ENCODE measurements at places on chromosomes 2 and 18.
A peak's percentile ranks its signal among the peaks of the same experiment; 100 is the strongest.

DNA sequence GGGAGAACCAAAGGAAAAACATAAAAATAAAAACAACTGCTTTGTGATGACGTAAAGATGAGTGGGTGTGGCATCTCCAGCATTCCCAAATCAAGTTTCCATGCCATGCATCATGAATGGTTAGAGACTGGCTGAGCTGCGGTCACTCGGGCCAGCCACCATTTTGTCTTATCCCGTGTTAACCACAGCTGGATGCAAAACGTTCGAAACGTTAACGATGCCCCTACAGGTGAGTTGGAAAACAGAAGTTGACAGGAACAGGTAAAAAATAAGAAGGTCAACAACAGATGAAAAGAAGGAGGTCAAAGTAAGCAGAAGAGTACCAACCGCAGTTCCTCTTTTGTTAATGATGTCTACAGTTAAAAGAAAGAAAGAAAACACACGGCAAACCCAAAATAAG lies 411.1 kb downstream of the NRXN1 start:
- DNase-seq, result no peak

GRCh38 chr2:191931329-191931728 lies 84.4 kb upstream of the CAVIN2 start:
- no peak for DNase-seq

DNA sequence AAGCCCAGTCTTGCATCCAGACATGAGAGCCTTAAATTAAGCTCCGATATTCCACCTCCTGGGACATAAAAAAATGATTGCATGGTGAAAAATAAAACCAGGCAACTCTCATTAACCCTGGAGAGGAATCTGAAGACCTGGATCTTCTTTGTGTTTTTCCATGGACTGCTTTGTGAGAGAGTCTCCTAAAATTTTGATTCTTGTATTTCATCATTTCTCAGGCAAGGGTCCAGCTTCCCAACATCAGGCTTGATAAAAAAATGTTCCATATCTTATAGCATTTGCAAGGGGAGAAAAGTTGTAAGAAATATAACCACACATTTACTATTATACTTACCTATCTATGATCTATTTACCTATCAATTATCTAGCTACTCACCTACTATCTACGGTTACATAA lies 327.5 kb upstream of the SPHKAP start:
- no peak for DNase-seq

DNA sequence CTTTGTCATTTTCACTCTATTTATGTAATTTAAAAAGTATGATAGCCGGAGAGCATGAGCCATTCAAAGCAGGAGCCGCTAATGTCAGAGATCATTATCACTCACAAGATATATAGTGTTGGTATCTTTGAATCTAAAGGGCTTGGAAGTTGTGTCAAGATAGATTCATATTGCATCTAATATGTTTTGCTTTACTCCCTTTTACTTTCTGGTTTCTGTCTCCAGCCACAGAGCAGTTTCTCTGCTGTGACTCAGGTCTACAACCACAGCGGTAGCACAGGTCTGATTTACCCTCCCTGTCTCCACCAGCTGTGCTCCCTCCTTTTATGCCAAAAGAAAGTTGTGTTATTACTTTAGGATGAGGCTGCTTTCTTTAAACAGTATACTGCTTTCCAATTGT lies 424.0 kb downstream of the ARHGAP15 start:
- DNase-seq, result no peak

DNA sequence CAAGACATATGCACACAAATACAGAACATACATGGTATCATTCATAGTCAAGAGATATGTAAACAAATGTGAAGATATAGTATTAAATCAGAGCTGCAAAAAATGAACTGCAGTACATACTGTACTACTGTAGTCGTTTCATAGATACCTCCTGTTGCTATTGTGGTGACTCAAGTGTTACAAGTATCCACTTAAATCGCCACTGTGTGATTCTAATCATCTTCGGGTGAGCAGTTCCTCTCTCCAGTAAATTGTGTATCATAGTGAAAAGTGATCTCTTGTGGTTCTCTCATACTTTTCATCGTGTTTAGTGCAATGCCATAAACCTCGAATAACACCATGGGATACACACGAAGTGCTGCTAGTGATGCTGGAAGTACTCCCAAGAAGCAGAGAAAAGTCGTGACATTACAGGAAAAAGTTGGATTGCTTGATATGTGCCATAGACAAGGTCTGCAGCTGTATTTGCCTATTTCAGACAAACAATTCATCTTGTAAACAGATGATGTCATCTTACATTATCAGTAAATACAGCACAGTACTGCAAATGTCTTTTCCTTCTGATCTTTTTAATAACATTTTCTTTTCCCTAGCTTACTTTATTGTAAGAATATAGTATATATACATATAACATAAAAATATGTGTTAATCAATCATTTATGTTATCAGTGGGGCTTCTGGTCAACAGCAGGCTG lies 222.2 kb downstream of the BCL11A start:
- no peak for DNase-seq

GRCh38 chr2:196361606-196362326 lies 190.4 kb upstream of the STK17B start:
- DNase-seq, result no peak

DNA sequence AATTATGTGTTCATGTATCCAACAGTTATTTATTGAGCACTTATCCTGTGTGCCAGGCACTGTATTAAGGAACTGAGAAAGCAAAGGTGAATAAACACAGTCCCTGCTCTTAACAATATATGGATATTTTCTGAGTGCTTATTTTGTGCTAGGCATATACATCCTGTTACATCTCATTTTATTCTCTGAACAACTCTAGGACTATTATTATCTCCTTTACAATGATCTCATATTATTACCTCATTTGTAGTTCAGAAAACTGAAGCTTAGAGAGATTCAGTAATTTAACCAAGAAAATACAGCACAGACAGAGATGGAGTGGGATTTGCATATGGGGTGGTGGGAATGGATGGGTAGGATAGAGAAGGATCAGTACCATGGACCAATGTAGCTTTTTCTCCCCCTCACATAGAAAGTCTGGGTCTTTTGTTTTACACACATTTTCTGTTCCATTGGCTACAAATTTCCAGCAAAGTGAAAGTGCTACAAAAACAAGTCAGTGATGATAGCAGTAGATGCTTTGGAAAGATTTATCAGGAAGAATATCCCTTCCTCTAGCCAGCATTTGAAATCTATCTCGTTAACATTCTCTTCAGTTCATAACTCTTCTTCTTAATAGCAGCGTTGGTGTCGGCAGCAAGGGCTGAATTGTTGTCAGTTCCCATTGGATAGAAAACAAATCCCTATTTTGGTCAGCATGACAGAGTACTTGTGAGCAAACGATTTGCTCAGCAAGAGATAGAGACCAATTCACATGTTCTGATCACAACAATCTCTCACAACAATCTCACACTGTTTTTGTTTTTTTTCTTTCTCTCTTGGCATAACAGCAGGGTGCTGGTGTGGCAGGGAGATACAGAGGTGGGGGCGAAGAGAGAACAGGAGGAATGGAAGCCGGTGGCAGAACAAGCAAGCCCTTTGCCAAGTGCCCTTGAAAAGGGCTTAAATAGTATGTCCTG lies 102.2 kb upstream of the KCTD1 start:
- DNase-seq, result no peak

DNA sequence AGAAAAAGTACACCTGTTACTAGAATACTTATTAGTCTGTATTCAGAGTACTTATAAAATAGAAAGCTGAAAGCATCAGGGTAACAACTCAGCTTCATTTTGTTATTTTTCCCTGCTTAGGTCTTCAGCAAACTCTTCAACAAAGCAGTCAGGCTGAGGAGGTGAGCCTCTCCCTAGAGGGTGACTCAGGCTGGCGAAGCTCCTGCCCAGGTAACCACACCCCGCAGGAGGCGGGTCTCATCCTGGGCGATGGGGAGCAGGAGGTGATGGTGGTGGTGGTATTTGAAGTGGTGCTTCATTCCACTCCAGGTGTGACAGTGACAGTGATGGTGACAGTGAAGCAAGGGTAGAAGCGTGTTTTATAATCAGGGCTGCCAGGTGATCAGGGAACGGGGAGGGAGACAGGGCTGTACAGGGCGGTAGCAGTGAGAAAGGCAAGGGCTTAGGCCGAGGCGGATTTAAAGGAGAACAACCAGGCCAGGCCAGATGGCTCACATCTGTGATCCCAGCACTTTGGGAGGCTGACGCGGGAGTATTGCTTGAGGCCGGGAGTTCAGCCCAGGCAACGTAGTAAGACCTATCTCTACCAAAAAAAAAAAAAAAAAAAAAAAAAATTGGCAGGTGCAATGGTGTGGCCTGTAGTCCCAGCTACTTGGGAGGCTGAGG lies 127.1 kb downstream of the SOCS6 start:
- DNase-seq, result no peak

- DNase-seq, result no peak
These were observed 13.0 kb upstream of the RALB start for GRCh38 chr2:120239488-120240287.

DNA sequence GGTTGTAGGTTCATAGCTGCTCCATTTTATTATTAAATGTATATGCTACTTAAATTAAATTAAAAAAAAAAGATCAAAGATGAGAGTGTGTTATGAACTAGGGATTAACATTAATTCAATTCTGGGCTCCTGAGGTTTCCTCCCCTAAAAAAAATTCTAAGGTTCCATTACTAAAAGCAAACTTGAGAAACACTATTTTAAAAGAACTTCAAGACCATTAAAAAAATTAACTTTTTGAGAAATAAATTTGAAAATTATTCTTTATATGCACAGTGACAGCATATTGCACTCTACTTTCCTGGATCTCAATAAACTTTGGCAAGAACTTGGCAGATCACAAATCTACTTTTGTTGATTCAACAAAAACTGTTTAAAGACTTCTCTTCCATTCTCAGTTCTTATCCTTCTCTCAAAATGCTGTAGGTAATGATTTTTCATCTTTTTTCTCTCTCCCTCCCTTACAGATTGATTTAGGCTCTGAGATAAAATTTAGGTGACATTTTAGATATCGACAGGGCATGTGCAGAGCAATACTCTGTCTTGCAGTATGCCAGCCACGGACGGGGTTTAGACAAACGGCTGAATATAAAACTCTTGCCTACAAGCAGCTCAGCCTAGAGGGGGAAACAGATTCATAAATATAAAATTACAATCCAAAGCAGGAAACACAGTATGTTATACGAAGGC lies 592 bp upstream of the MARS2 start:
- DNase-seq, result no peak

GRCh38 chr2:239519921-239520585 lies 119.2 kb upstream of the HDAC4 start:
- no peak for DNase-seq

GRCh38 chr2:84888401-84889276 lies 7.8 kb upstream of the TRABD2A start:
- DNase-seq, result no peak

DNA sequence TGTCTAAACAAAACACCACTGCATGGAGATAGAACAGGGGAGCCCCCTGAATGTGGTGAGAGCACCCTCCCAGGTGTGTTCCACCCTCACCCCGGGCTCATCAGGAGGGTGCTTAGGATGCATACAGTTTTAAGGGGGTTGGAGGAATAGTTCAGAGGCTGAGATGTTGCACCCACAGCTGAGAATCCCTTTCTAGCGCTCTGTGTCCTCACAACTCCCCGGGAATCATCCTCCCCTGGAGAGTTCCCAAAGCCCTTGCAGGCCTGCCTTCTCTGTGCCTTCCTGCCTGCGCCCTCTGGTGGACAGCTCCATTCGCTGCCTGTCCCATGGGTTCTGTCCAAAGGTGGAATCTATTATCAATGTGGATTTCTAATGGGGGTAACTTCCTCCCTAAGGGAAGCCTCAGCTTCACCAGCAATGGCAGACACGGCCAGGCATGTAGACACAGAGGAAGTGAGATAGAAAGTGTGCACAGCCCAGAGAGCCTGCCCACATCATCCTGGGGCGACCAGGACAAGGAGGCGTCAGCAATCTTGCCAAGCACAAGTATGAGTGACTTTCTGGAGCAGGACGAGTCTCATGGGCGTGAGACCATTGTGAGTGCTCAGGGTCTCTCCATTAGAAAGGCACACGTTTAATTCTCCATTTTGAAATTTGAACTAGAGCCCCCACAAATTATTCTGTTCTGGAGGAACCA lies 1.2 kb upstream of the UGT1A5 start:
- DNase-seq, result peak; percentile 34

- no peak for DNase-seq
These were observed 184.5 kb downstream of the AGPS start for GRCh38 chr2:177577075-177577474.

GRCh38 chr2:158060160-158060834 lies 41.4 kb upstream of the UPP2 start:
- no peak for DNase-seq

- DNase-seq, result no peak
These were observed 103.0 kb downstream of the HNRNPLL start for GRCh38 chr2:38499548-38500282.

DNA sequence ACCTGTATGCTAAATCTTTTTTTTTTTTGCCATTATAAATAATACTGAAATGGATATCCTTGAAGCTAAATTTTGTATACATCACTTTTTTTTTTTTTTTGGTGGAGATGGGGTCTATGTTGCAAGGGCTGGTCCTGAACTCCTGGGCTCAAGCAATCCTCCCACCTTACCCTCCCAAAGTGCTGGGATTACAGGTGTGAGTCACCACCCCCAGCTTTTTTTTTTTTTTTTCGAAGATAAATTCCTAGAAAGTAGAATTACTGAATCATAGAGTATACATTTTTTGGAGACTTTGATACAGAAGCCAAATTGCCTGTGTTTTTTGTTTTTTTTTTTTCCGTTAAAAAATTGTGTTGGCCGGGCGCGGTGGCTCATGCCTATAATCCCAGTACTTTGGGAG lies 51.0 kb upstream of the MCFD2 start:
- DNase-seq, result no peak

- DNase-seq, result no peak
These were observed 919.3 kb upstream of the CDH2 start for GRCh38 chr18:29096079-29096770.

DNA sequence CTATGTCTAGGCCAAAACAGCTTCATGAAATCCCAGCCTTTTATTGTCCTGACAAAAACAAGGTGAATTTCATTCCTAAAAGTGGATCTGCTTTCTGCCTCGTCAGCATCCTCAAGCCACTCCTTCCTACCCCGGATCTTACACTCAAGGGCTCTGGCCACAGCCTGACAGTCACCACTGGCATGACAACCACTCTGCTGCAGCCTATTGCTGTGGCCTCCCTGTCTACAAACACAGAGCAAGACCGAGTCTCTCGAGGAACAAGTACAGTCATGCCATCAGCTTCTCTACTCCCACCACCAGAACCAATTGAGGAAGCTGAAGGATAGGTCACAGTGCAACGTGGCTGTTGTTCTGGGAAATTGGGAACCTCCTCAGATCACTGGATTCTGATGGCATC lies 106.1 kb downstream of the ICA1L start:
- DNase-seq, result no peak

Data from GM19239 (cell line).